BJ (cell line): ENCODE measurements at places on chromosomes 3 and 15. TPM values are rescaled to one million over a fixed set of nuclear protein-coding genes. Genes with fewer than 3 reads are reported as not detected.

The AMT gene
- 6.3 and 9.1 TPM in 2 replicates for polyA plus RNA-seq

The ATP10A gene
- polyA plus RNA-seq: 20.4 and 28.0 TPM in 2 replicates

The ARNT2 gene
- 27.5 and 44.6 TPM in 2 replicates for polyA plus RNA-seq

DNA sequence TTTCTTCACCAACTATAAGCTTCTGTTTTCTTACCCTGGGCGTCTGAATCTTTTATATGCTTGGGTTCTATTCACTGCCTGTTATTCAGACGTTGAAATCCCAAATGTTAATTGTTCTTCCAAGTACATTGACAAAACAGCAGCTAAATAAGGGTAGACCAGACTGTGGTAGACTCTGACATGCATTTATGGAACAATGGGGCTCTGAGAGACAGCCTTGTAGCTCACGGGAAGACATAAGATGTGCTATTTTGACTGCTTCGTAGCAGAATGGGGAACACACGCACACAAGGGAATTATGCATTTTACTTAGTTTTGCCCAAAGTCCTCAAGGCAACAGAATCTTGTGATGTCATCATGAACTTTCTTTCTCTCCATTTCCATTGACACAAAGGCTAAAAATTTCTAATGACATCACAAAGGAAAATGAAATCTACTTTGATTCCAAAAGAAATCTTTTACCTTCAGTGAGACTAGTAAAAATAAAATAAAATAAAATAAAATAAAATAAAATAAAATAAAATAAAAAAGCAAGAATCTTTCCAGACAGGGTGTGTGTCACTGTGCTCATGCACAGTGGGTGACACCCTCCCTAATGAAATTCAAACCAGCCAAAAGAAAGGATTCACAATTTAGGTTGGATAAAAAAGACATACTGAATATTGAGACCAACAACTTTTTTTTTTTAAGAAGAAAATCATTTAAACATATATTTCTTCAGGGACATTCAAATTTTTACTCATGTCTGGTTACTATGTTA lies 346.6 kb downstream of the ZBTB20 start:
- DNase-seq: no peak

GRCh38 chr3:134877788-134878187 lies 82.7 kb downstream of the EPHB1 start:
- DNase-seq: no peak

The GOLGA8H gene
- polyA plus RNA-seq: 0.06 and 0.10 TPM in 2 replicates
